ENCODE measurements at places on chromosomes 5 and 9.

DNA sequence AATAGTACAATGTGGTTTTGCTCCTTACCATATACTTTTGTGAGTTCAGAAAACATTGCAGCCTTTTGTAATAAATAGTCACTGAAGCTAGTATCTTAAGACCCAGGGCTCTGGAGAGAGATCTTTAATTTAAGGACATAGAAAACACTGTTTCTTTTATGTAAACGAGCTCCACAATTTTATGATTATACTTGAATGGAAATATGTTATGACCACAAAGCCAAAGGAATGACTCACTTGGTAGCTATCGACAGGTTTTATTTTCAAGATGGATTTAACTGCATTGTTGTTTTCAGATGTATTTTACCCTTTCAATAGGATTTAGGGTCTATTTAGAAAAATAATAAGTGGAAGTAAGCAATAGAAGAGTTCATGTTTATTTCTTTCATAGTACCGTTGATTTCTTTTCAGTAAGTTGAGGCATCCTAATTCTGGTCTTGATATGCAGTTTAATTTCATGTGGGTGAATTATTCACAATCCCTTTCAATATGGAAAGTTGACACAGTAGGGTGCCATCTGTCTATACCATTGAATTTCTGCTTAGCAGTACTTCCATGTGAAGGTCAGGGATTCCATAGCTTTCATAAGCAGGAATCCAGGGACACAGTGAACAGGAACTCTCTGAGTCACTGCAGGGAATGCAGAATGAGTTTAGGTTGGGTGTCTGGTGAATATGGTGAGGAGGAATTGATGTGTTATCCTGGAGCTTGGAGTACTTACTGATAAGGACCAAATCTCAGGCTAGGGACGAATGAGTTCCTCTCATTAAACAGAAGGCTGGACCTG lies 157.6 kb downstream of the CD180 start:
- DNase-seq, result no peak

DNA sequence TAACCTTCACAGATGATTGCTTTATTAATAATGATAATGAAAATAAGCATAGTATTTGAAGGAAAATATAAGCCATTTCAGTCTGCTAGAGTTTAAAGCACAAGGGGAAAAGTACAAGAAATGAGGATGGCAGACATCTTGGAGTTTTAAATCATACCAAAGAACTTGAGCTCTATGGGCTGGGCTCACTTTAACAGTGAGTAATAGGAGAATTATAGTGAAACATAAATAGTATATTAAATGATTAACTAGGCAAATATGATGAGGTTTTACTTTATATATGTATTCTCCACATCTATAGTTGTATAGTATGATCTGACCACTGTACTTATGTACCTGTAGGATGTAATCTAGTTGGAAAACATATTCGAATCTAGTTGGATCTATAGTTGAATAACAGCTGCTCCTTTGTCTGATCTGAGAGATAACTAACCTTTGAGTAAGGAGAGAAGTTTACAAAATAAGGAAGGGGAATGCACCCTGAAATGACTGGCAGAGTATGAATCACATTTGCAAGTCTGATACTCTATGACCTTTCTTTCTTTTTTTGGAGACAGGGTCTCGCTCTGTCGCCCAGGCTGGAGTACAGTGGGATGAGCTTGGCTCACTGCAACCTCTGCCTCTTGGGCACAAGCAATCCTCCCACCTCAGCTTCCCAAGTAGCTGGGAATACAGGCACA lies 17.6 kb downstream of the MEGF9 start:
- no peak for DNase-seq

GRCh38 chr9:112065806-112066606 lies 109.1 kb downstream of the SUSD1 start:
- no peak for DNase-seq

GRCh38 chr5:14292766-14293658 lies 149.9 kb downstream of the TRIO start:
- no peak for DNase-seq

- no peak for DNase-seq
These were observed 31.2 kb downstream of the STRBP start for GRCh38 chr9:123237220-123237619.

- DNase-seq, result no peak
These were observed 29.9 kb downstream of the CPEB4 start for GRCh38 chr5:173917788-173918786.

DNA sequence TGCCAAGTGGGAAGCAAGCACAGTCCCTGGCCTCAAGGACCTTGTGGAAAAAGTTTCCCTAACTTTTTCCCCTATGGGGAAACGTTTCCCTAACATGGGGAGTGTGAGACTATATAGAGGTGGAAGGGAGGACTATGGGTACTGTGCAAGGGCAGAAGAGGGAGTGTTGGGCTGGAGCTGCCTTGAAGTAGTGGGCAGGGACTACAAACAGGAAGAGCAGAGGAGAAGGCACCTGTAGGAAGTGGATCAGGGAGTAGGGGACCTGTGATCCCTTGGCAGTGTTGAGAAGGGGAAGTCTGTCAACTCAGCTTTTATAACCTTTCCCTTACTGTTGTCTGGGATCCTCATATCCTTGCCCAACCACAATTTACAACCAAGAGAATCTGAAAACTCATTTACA lies 1.4 kb downstream of the CMYA5 start:
- DNase-seq, result no peak

Measured in activated CD8-positive, alpha-beta memory T cell treated with anti-CD3 and anti-CD28 coated beads for 1 hour (primary cell).